ENCODE measurements at places on chromosomes 13 and 19.

GRCh38 chr13:23828086-23828485, 61.1 kb downstream of the MIPEP start:
- no peak for DNase-seq

DNA sequence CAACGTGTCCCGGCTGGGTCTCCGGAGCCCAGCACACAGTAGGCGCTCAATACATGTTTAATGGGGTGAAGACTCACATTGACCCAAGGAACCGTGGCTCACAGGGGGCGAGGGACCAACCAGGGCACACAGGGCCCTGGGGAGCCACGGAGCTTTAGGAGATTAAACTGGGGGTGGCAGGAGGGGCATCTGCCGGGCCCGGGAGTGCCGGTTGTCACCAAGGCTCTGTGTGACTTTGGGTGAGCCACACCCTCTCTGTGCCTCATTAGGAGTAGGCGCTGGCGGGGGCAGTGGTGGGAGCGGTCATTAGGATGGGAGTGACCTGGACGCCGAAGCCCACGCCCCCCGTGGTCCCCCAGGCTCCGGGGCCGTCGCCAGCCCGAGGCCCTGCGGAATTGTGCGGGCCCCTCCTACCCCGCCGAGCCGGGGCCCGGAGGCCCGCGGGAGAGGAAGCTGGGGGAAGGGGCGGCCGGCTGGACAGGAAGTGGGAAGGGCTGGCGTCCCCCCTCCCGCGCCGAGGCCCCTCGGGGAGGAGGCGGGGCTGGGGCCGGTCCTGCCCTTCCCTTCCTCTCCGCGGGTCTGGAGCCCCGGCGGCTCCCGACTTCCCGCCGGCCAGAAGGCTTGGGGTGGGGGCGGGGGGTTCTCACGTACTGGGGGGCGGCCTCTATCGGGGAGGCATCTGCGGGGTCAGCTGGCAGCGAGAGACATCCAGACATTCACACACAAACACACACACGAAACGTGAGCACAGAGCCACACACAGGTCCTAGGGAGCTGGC, 1.8 kb upstream of the SSBP4 start:
- DNase-seq, result no peak

- no peak for DNase-seq
Measured at GRCh38 chr13:33251131-33251661, 34.4 kb downstream of the STARD13 start.

DNA sequence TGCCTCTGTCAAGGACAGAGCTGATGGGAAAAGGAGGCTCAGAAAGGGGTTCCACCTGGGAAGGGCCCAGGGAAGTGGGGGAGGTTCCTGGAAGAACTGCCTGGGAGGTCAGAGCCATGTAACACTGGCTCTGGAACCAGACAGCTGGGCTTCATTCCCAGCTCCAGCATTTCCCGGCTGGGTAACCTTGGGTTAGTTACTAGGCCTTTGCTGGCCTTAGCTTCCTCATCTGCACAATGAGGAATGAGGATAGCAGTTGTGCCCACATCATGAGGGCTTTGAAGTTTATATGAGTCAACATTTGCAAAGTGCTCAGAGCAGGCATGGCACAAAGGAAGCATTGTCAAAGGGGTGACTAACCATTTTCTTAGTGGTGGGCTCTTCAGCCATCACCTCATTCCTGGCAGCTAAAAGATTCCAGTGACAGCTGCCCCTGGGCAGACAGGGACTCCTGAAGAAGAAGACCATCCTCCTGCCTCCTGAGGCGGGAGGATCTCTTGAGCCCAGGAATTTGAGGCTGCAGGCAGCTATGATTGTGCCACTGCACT, 1.7 kb upstream of the DNAJB1 start:
- DNase-seq, result no peak

DNA sequence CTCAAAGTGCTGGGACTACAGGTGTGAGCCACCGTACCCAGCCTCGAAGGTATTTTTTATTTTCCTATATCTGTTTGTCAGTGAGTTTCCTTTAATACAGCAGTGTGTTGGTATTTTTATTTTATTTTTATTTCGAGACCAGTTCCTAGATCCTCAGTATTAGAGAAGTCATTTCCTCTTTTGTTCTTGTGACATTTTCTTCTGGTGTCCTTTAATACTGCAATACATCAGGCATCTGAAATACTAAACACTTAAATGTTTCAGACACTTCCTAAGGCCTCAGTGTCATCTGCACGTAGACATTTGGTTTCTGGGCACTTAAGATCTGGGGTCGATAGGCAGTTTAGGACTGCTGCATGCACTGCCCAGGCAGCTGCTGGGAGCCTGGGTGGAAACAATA, 22.5 kb downstream of the GATAD2A start:
- no peak for DNase-seq

DNA sequence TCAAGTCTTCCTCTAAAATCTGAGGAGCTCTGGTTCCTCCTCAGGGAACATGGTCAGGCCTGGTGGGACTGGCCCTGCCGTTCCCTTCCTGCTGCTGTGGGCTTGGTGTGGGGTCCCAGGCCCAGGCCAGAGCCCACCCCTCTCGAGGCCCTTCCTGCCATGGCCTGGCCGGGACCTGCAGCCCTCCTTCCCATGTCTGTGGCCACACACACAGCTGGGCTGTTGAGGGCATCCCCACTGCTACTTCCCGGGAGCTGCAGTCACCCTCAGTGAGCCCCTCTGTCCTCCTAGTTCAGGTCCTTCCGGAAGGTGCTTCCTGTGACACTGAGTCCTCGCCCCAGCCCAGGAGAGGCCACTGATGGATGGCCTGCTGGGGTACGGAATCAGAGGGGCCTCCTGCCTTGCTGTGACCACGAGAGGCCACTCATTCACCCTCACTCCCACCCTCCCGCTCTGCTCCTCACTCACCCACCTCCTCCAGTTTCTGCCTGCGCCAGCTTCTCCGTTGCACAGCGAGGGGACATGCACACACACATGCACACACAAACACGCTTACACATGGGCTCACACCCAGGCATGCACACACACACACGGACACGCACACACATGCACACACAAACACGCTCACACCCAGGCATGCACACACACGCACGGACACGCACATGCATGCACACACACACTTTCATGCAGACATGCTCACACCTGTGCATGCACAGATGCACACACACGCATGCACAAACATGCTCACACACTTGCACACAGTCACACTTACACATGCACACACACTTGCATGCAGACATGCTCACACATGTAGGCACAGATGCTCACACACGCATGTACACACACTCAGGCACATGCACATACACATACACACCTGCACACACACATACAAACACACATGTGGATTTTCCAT, 7.3 kb upstream of the MCF2L start:
- DNase-seq, result no peak

DNA sequence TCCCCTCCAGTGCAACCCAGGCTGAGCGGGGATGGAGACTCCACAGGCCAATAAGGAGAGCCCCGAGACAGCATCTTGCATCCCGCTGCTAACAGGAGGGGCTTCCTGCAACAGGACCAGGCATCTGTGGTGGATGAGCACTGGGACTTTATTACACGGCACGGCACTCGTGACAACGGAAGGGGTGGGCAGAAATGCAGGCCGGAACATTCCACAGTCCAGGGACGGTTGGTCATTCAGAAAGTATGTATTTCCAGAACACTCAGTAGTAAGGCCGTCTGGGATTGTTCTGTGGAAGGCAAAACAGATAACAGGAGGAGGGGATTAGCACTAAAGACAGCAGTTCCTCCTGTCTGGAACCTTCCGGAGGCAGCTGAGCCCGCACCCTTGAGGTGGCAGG, 3.3 kb upstream of the TM6SF2 start:
- no peak for DNase-seq

DNA sequence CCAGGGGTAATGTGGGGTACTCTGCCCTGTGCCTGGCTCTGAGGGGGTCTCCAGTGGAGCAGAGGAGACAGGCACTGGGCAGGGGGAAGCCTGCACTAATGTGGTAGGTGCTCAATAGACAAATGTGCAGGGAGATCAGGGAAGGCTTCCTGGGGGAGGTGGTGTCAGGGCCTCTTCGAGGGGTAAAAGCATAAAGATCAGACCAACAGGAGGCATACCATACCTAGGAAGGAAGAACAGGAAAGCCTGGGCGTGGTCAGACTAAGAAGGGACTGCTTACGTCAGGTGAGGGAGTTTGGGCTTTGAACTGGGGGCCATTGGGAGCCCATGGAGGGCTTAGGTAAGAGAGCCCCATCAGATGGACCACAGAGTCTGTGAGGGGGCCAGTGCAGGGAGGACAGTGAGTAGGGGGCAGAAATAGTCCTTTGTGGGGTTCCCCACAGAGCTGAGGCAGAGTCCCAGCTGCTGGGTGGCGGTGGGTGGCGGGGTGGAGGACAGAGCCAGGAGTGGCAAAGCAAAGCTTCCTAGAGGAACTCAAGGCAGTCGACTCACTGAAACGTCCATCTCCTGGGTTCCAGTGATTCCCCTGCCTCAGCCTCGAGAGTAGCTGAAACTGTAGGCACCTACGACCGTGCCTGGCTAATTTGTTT, 8.8 kb downstream of the PRR36 start:
- DNase-seq, result no peak

GRCh38 chr19:39407410-39407659, 688 bp downstream of the ZFP36 start:
- DNase-seq, result no peak

- no peak for DNase-seq
Measured at GRCh38 chr13:82654861-82655855, 1227.1 kb downstream of the SLITRK1 start.

GRCh38 chr13:27401210-27401609, 23.2 kb upstream of the GTF3A start:
- DNase-seq, result no peak

DNA sequence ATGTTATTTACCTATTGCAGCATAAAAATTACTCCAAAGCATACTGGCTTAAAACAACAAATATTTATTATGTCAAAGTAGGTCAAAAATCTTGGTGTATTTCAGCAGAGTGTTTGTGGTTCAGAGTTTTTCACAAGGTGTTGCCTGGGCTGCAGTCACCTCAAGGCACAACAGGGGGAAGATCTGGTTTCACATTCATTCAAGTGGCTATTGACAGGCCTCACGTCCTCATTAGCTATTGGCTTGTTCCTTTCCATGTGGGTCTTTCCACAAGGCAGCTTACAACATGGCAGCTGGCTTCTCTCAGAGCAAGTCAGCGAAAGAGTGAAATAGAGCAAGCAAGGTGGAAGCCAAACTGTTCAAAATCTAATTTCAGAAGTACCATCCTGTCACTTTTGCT, 602.9 kb downstream of the OLFM4 start:
- no peak for DNase-seq

DNA sequence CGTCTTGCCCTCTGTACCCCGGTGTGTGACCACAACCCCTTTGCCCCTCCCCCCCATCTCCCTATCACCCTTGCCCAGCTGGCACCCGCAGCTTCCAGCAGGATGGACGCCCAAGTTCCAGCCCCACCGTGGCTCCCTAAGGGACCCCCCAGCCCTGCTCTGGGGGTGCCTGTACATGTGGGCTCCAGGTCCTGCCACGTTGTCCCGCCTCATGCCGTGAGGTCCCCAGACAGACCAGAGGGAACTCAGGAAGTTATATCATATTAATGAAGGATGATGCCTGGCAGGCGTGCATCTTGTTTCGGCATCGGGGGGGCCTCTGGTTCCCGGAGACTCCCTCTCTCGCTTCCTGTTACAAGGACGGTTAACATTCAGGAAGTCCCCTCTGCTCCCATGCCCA, 1.6 kb upstream of the PTGIR start:
- DNase-seq, result no peak

- DNase-seq, result no peak
Measured at GRCh38 chr13:113059891-113060290, 45.7 kb upstream of the F7 start.

GRCh38 chr13:95573221-95573620, 20.7 kb downstream of the CLDN10 start:
- no peak for DNase-seq

GRCh38 chr13:30880856-30881155, 25.3 kb upstream of the MEDAG start:
- DNase-seq, result no peak

DNA sequence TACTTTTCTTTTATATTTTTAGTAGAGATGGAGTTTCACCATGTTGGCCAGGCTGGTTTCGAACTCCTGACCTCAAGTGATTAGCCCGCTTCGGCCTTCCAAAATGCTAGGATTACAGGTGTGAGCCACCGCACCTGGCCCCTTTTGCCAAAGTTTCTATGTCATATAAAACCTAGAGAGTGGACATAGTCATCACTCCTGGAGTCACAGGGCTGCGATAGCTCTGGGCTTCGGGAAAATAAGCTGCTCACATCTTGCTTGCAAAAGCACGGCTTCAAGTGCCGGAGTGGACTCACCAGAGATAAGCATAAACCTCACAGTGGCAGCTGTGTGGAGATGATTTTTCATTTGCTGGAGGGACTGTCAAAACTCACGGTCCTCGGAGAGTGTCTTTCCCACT, 171.2 kb downstream of the TEX29 start:
- no peak for DNase-seq

GRCh38 chr13:50205581-50205980, 190.3 kb downstream of the KCNRG start:
- DNase-seq, result no peak

DNA sequence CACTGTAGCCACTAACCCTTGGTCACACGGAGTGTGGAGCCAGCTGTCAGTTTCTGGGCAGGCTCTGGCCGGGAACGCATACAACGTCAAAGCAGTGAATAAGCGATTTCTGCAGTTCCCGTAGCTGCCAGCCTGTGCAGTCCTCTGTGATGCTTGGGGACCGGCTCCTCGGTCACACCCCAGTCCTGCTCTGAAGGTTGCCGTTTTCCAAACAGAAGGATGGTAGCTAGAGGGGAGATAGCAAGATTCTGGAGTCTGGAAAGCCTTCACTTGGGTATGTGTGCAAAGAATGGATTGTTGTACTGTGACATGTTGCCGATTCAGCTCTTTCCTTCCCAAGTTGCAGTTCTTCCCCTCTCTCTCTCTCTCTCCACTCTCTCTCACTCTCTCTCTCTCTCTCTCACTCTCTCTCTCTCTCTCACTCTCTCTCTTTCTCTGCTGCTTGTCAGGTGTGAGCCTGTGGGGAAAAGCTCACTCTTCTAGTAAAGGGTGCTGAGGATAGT, 38.7 kb upstream of the C1QTNF9 start:
- DNase-seq, result no peak

- no peak for DNase-seq
Measured at GRCh38 chr13:37413161-37413560, 185.4 kb downstream of the POSTN start.

- no peak for DNase-seq
Measured at GRCh38 chr13:110799246-110800236, 86.0 kb downstream of the ING1 start.

DNA sequence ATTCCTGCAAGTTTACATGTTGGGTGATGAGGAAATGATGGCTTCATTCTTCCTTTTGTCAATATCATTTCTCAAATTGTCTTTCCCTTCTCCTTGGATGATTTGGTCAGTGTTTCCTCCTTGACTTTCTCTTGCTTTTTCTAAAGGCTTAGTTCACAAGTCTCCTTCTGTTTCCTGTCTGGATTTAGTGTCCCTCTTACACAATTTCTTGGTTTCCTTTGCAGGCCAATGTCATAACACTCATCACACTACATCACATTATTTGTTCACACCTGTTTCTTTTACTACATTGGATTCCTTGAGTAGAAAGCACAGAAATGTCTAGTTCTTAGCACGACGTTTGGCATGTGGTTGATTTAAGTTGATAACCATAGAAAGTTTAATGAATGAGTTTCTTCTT, 490.7 kb downstream of the TDRD3 start:
- DNase-seq, result no peak

GRCh38 chr19:39830406-39830805, 3.6 kb downstream of the DYRK1B start:
- DNase-seq, result no peak

- DNase-seq, result no peak
Measured at GRCh38 chr19:3413796-3414327, 47.5 kb downstream of the NFIC start.

GRCh38 chr13:75426421-75426820, 55.5 kb downstream of the TBC1D4 start:
- no peak for DNase-seq

GRCh38 chr13:86882107-86882506, 789.1 kb upstream of the SLITRK5 start:
- DNase-seq, result no peak
